Activated gamma-delta T cell treated with Interleukin-2 at 50 U/mL for 16 hours (primary cell): ENCODE measurements at places on chromosomes 4 and X.

GRCh38 chr4:120773641-120774040 lies 148.9 kb downstream of the PRDM5 start:
- no peak for DNase-seq

DNA sequence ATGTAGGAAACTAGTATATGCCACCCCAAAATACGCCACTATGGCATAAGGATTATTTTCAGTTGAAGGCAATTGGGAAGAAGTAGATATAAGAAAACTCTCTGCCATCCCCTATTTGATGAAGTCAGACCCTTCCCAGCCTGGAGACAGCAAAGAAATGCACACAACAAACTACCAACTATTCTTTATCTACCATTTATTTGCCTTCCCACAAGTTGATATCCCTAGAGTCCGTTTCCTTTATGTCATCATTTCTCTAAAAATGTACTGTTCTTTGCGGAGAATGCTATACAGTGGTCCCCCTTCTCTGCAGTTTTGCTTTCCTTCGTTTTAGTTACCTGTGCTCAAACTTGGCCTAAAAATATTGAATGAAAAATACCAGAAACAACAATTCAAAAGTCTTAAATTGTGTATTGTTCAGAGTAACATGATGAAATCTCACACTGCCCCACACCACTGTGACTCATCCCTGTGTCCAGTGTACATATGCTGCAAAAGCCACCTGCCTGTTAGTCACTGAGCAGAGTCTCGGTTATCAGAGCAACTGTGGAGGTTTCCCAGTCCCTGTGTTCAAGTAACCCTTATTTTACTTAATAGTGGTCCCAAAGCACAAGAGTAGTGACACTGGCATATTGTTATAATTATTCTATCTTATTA lies 152.3 kb downstream of the WDFY3 start:
- DNase-seq: no peak

DNA sequence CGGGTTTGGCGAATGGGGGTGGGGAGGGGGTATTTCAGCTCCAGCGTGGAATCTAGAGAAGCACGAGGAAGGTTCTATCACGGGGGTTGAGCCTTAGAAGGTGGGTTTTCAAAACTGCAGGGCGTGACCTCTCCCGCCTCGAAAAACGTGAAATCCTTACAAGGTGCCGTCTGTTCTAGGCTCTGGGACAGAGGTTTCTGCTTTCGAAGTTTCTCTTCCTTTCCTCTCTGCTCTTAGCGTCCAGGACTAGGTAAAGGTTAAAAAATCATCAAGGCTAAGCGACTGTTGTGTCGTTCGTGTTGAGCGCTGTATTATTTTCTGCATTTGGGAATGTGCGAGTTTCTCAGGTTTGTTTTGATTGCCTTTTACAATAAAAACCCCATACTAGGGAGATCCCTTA lies 1.1 kb downstream of the FHL1 start:
- DNase-seq: no peak

GRCh38 chr4:2689114-2689513 lies 67.0 kb downstream of the TNIP2 start:
- no peak for DNase-seq

DNA sequence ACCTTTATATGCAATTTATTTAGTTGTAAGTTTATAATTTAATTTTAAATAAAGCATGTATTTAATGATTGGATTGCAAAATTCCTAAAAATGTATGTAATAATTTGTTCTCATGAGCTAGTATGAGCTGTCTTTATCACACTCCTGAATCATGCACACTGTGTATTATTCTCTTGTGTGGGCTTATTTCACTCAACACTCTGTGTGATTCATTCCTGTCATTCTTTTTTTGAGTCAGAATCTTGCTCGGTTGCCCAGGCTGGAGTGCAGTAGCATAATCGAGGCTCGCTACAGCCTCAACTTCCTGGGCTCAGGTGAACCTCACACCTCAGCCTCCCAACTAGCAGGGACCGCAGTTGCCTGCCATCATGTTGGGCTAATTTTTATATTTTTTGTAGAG lies 123.1 kb upstream of the SLC34A2 start:
- no peak for DNase-seq

DNA sequence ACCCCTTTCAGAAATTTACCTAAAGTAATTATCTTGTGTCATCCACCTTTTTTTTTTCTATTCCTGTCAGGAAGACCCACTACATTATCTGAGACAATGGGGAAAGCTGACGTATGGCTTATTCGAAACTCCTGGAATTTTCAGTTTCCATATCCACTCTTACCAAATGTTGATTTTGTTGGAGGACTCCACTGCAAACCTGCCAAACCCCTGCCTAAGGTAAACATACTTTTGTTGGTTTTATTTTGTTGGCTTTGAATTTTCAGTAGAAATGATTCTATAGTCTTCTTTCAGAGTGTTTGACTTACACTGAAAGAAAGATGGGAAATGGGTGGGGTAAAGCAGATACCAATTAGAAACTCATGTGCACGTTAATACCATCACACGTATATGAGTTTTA lies 2.2 kb downstream of the UGT2B7 start:
- DNase-seq: no peak

- no peak for DNase-seq
Observed at GRCh38 chr4:166092797-166093290, 219.8 kb downstream of the TLL1 start.

DNA sequence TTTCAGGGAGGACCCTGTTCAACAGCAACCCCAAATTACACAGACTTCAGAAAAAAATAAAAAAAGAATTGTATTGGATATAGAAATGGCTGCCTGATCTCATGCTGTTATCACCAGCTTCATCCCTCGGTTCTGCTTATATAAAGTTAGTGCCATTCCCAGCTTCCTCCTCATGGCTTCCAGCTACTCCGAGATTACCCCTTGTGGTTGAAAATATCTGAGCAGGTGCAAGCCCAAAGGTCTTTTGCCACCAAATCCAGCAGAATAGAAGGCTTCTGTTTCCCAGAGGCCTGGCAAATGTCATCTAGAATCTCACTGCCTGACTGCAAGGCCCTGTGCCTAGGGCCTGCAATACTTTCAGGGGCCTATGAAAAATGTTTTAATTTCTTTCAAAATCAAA lies 13.8 kb upstream of the HPGDS start:
- DNase-seq: no peak

- DNase-seq: no peak
Observed at GRCh38 chr4:157048248-157048647, 27.7 kb upstream of the GLRB start.

DNA sequence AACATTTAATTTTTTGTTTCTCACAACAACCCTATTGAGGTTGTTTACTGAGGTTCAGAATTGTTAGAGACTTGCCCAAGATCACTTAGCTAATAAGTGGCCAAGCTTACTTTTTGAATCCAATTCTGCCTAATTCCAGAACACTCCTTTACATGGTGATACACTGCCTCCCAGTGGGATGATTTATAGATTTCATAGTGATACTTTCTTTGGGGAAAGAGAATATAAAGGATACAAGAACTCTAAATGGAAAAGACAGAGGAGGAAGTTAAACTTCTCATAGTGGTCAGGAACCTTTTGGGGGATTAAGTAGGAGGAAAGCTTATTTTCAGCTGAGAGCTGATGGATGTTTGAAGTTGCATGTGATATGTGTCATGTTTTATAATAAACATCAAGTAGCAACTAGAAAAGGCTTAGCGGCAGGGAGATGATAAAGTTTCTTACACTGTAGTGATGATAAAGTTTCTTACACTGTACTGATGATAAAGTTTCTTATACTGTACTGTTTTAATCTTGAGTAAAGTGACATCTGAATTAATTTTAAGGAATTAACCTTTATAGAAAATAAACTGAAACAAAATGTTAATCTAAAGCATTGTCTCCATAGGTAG lies 15.3 kb downstream of the STAG2 start:
- no peak for DNase-seq

DNA sequence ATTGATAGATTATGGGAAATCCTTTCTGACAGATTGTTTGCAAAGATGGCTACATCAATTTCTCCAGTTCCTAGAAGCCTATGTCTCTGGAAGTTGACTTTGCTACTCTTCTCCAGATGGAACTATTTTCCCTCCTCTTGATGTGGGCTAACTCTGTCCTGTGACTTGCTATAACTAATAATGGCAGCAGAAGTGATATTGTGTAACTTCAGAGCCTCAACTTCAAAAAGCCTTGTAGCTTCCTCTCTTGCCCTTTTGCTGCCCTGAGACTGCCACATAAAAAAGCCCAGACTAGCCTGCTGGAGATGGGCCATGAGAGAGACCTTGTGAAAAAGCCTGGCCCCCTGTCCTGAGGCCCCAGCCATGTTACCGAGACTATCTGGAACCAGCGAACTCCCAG lies 210.7 kb upstream of the SLC7A11 start:
- DNase-seq: no peak

DNA sequence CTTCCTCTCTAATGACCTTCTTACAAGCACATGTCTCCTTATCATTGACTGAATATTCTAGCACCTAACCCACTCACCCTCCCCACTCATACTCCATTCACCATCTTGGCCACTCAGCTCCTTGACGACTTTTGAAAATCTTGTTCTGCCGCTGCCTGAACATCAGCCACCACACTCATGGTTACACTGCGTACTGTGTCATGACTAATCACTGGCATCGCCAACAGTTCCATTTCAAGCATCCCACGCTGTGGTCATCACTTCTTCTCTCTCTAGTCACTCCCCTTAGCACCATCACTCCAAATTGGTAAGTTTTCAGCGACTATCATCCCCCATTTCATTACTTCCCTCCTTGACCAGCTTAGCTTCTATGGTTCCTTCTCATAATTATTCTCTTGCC lies 352.8 kb downstream of the MAPK10 start:
- DNase-seq: no peak

DNA sequence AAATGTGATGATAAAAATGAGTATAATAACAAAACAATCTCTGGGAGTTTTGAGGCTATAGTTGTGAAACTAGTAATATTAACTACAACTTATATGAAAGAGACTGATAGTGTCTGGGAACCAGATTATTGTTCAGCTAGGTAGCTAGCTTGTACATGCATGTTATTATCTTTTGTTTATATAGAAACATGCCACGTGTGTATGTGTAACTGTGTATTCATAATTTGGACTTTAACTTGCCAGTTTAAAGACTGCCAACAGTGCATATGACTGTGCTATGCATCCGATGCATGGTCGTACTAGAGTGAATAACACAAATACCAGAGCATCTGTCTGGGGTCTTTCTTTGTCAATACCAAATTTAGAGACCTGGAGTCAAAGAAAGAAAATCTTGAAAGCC lies 92.2 kb downstream of the ADGRL3 start:
- no peak for DNase-seq

DNA sequence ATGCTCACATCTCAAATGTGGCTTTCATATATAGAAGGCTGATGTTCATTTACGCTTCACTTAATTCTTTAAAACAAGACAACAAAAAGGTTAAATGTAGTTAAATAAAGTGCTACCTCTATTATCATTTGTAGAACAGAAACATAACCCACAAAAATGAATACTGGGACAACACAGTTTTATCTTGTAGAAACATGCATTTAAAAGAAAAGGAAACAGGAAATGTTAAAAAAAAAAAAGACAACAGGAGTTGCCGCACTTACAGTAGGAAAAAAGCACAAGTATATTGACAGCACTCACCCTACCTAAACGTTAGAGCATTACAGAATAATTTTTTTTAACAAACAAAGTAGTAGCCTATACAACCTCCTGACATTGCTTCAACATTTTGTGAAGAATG lies 4.8 kb downstream of the THOC2 start:
- DNase-seq: no peak

DNA sequence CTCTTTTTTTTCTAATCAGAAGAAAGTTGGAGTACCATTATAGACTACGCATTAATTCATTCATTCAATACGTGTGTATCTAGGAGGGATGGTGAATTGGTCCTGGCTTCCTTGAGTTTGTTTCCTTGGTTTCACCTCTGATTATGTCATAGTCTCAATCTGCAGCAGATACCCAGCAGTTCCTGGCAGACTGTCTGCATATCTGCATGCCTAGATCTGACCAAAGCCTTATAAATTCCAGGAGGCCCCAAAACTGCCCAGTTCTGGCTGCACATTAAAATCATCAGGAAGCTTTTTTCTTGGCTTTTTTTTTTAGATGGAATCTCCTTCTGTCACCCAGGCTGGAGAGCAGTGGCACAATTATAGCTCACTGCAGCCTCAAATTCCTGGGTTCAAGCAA lies 27.2 kb upstream of the SLC34A2 start:
- no peak for DNase-seq

DNA sequence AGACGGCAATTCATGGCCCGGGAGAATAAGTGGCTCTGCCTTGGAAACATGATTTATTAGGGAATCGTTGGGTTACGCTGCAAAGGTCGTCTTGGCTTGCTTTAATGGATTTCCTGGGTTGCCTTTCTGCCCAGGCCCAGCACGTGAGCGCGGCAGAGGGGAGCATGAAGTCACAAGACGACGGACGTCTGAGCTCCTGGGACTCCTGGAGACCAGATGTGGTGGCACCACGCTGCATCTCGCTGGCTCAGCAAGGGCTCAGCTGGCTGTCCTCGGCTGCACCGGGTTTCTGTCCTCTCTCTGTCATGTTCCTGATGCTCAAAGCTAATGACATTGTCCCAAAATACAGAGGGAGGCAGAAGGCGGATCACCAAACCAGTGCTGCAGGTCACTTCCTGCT lies 61.2 kb downstream of the C4orf50 start:
- DNase-seq: no peak

GRCh38 chr4:47717188-47717587 lies 120.7 kb downstream of the CORIN start:
- DNase-seq: no peak

DNA sequence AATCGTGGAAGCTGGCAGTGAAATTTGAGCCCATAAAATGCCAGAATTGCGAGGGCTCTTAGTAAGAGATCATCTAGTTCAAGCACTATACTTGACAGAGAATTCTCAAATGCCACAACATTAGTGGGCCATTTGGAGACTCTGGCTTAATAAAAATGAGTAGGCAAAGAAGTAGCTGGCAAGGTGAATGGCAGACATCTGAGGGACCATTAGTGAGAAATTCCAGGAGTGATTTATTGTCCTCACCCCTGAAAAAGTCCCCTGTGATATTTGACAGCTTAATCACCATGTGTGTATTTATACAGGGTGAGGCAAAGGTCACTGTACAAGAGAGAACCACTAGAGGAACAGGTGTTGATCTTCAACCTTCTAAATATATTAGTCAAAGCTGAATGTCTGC lies 207.5 kb downstream of the CHRDL1 start:
- DNase-seq: no peak

DNA sequence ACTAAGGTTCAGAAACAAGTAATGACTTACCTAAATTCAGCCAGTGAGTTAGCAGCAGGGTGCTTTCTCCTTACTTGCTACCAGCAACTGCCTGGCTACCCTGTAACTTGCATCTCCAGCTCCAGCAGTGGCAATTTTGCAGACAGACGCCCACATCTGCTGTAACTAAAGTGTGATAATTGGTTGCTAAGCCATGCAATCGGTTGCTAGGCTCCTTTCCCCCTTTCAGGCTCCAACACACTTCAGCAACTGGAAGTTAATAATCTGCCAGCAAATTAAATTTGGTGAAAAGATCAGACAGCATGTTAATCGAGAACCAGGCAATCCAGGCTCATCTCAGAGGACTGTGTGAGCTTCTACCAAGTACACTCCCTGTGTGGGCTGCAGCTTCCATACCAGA lies 24.2 kb upstream of the ARHGEF9 start:
- no peak for DNase-seq
